ENCODE measurements at places on chromosomes 6 and 20.

- DNase-seq, result no peak
Observed at GRCh38 chr20:16952965-16953364, 204.8 kb downstream of the OTOR start.

- DNase-seq, result no peak
Observed at GRCh38 chr20:20446001-20446400, 78.1 kb downstream of the INSM1 start.

- DNase-seq, result no peak
Observed at GRCh38 chr6:133740816-133741215, 148.1 kb upstream of the TCF21 start.

- DNase-seq, result no peak
Observed at GRCh38 chr6:29483186-29483585, 4.6 kb downstream of the MAS1L start.

GRCh38 chr6:170512249-170512648 lies 40.9 kb downstream of the PSMB1 start:
- no peak for DNase-seq

GRCh38 chr6:39411001-39411400 lies 88.5 kb upstream of the KCNK16 start:
- no peak for DNase-seq

DNA sequence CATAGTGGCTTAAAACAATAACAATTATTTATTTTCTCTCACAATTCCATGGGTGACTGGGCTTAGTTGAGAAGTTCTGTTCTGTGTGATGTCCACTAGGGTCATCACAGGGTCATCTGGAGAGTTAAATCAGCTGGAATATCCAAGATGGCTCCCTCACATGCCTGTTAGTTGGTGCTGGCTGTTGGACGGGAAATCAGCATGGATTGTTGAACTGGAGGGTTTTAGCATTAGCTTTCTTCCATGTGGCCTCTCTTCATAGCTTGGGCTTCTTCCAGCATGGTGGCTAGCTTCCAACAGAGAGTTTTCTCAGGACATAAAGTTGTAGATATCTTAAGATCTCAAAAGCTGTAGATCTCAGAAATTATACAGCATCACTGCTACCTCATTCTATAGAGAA lies 19.6 kb downstream of the MARCKS start:
- no peak for DNase-seq

- DNase-seq, result no peak
Observed at GRCh38 chr6:52937908-52938307, 28.4 kb upstream of the GSTA3 start.

GRCh38 chr20:10555865-10556308 lies 117.9 kb downstream of the JAG1 start:
- DNase-seq, result no peak

DNA sequence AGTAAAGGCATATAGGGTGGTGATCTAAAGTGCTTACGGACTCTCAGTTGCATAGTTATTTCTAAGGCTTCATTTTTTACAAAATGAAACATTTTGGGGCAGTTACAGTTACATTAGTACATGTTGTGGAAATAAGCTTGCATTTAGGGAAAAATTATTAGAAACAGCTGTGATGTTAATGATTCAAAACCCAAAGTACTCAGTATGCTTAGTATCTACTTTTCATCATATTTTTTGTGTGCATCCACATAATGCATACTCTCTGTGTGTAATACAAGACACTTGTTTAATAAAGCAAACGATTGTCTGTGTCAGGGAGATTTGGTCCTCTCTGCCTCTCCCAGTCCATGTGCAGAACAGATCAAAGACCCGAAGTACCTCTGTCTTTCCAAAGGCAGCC lies 11.4 kb upstream of the TBX18 start:
- DNase-seq, result no peak

- DNase-seq, result no peak
Observed at GRCh38 chr6:138187156-138187555, 25.4 kb downstream of the ARFGEF3 start.

DNA sequence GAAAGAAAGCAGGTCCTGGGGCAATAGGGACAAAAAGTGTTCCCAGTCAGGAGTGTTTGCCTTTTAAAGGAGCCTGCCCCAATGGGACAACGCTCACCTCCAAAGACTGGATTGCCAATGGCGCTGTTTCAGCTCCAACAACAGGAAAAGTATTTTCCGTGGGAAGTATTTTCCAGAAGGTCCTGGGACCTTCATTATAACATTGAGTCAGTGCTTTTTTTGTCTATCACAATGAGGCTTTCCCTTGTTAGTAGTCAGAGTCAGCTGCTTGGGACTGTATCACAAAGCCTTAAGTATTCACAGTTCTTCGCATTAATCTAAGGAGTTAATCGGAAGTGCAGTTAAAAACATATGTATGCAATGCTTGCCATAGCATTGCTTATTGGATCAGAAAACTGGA lies 17.3 kb downstream of the TRAF3IP2 start:
- no peak for DNase-seq

DNA sequence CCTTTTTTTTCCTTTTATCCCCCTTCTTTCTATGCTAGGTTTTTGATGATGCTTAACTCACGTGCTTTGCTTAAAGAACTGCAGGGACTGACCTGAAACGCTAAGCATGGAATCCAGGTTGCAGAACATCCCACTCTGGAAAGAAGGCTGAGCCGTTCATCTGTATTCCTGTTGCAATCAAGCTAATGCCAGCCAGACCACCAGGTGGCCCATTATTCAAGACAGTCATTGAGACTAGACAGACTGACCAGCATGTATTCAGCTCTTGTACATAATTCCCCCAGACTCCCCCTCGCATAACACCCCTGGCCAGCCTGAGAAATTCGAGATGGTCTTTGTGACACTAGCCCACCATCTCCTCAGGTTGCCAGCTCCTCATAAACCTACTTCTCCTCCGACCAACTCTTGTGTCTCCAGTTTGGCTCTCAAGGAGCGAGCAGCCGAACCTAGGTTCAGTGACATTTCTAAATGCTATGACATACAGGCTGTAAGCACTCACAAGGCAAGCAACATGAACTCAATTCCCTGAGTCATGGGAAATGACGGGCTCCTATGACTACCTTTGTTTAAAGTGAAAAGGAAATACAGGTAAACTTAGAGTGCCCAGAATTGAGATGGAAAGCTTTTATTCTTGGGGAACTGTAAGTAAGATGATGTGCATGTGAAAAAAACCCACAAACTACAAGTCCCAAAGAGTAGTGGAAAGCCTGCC lies 309.3 kb upstream of the CDYL start:
- no peak for DNase-seq

- no peak for DNase-seq
Observed at GRCh38 chr6:41257369-41258195, 28.9 kb downstream of the TREM1 start.

GRCh38 chr6:110661414-110661813 lies 153.9 kb downstream of the CDK19 start:
- no peak for DNase-seq

DNA sequence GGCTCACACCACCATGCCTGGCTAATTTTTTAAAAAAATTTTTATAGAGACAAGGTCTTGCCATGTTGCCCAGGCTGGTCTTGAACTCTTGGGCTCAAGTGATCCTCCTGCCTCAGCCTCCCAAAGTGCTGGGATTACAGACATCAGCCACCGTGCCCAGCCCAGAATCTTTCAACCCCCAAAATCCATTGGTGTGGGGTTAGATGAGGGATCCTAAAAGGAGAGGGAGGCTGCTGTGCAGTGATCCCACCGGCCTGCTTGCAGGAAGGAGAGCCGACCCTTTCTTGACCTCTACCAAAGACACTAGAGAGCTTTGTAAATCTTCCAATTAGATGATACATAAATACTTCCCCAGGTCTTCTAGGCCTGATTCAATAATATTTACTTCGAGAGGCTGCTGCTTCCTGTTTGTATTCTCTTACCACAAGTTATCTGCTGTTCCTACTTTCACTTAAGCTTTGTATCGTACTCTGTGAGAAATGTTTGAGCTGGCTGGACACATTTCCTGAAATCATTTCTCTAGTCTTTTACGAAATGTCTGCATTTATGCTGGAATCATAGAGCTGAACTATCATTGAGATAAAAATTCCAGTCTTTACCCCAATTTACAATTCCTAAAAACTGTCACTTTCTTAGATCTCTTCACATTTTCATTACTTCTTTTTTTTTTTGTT lies 49.3 kb upstream of the IER3 start:
- DNase-seq, result no peak

DNA sequence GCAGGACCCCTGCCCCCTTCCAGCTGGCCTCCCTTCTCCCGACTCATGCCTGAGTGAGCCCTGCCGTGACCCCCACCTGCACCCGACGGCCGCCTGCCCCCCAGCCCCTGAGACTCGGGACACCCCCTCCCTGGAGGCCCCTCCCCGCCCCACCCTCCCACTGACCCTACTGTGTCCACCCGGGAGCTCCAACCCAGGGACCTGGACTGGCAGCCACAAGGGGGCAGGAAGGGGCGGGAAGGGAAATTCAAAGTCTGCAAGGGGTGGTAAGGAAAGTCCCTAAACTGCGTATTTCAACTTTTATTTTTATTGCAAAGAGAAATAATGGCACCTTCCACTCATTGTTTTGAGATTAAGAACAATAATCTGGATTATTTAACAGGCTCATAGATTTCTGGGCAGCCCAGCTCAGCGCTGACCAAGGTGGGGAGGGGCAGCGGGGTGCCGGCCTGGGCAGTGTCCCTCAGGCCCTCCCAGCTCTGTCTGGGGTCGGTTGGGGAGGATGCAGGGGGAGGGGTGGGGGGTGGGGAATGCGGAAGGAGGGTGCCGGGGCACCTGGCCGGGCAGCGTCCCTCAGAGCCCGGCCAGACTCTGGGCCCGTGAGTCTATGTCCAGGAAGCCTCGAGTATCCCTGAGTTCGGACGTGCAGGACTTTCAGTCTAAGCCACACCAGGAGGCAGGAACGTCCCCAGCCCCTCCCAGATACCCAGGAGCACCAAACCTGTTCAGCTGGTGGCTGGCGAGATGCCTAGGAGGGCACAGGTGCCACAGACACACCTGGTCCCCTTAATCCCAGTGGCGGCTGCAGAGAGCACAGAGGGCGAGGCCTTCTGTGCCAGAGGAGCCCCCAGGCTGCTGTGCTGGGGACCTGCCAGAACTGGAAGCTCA lies 1.3 kb upstream of the PTK6 start:
- no peak for DNase-seq

DNA sequence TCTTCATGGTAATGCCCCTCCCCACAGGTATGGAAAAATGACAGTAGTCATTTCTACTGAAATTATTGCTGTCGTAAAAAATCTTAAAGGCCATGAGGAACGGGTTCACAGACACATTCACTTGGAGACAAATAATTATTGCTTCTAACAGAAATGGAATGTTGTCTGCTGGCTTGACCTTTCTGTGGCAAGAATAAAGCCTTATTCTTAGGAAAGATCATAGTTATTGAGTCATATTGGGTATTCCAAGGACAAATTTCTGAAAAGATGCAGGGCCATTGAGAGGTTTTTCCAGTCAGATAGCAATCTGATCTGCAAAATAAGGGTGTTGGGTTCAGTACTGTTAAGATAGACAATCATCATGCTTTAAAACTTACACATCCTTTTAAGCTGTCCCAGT lies 29.2 kb downstream of the AKAP7 start:
- DNase-seq, result no peak
